Lung (tissue), 17 donors: ENCODE measurements at places on chromosomes 5 and 9. TPM values are rescaled to one million over a fixed set of nuclear protein-coding genes. Genes with fewer than 3 reads are reported as not detected.

GRCh38 chr5:39648085-39648847, 223.5 kb upstream of the DAB2 start:
- H3K4me1 ChIP-seq, result no peaks in the 10 kb centered on the region
- no peak overlapping the region for H3K27ac ChIP-seq
- DNase-seq, result peak; percentile 1
- H3K4me3 ChIP-seq, result no peak overlapping the region
- H3K27me3 ChIP-seq, result no peaks in the 10 kb centered on the region
- H3K36me3 ChIP-seq, result no peaks in the 10 kb centered on the region

- H3K27ac ChIP-seq, result no peak overlapping the region
- H3K36me3 ChIP-seq, result no peaks in the 10 kb centered on the region
- no peak for DNase-seq
- no peak overlapping the region for H3K4me3 ChIP-seq
- H3K4me1 ChIP-seq, result no peaks in the 10 kb centered on the region
- no peaks in the 10 kb centered on the region for H3K27me3 ChIP-seq
Measured at GRCh38 chr5:139946006-139946405, 97.1 kb downstream of the NRG2 start.

- H3K27me3 ChIP-seq, result peaks cover 8% of the 10 kb centered on the region
- H3K4me1 ChIP-seq, result no peaks in the 10 kb centered on the region
- no peak overlapping the region for H3K27ac ChIP-seq
- no peaks in the 10 kb centered on the region for H3K36me3 ChIP-seq
Measured at GRCh38 chr5:115962565-115963402, 509 bp downstream of the LVRN start.

DNA sequence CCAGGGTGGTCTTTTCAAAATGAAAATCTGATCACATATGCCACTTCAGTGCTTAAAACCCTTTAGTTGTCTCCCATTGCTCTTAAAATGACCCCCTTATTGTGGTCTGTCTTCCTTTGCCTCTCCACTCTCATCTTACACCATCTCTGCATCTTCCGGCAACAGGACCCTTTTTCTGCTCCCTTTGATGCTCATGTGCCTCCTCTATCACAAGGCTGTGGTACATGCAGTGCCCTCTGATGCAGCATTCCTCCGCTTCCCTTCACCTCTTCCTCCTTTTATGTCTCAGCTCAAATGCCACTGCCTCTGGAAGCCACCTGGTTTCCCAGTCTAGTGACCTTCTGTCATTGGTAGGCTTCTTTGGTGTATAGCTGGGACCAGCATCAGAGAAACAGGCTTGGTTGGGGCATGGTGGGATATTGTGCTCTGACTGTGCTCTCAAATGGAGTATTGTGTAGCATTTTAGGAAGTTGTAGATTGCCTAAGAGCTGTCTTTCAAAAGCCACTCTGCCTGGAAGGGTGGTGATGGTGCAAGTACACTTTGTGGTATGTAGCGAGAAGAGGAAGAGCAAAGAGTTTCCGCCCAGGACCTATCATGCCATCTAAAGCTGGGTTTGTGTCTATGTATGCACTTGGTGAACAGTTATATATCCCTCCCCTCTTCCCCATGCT, 28.1 kb downstream of the ARHGAP26 start:
- no peak for DNase-seq
- no peaks in the 10 kb centered on the region for H3K27me3 ChIP-seq
- H3K4me3 ChIP-seq, result no peak overlapping the region
- peaks cover 53% of the 10 kb centered on the region for H3K4me1 ChIP-seq

- H3K27ac ChIP-seq, result no peak overlapping the region
- H3K4me3 ChIP-seq, result no peak overlapping the region
- DNase-seq, result peak; percentile 13
- H3K27me3 ChIP-seq, result no peaks in the 10 kb centered on the region
Measured at GRCh38 chr9:105243015-105243686, 1.3 kb upstream of the SLC44A1 start.

The SNAPC4 gene
- total RNA-seq, result 12.3 TPM

The BTNL9 gene
- total RNA-seq, result 23.5 TPM

GRCh38 chr5:57436586-57436985, 46.0 kb downstream of the ACTBL2 start:
- H3K27me3 ChIP-seq, result no peaks in the 10 kb centered on the region
- no peak overlapping the region for H3K27ac ChIP-seq
- no peak overlapping the region for H3K4me3 ChIP-seq
- no peaks in the 10 kb centered on the region for H3K36me3 ChIP-seq
- no peak for DNase-seq

The IFNE gene
- not detected for total RNA-seq

- no peak overlapping the region for H3K4me3 ChIP-seq
- no peak for DNase-seq
- H3K4me1 ChIP-seq, result peaks cover 40% of the 10 kb centered on the region
- no peaks in the 10 kb centered on the region for H3K36me3 ChIP-seq
- no peaks in the 10 kb centered on the region for H3K27me3 ChIP-seq
Measured at GRCh38 chr5:59830536-59831200, 62.9 kb downstream of the PDE4D start.

- no peaks in the 10 kb centered on the region for H3K4me1 ChIP-seq
- H3K27ac ChIP-seq, result peak overlapping the region; percentile 74
- DNase-seq, result peak; percentile 12
Measured at GRCh38 chr5:179914032-179914755, 6.5 kb upstream of the TBC1D9B start.

The ITGA2 gene
- total RNA-seq, result 22.3 TPM

DNA sequence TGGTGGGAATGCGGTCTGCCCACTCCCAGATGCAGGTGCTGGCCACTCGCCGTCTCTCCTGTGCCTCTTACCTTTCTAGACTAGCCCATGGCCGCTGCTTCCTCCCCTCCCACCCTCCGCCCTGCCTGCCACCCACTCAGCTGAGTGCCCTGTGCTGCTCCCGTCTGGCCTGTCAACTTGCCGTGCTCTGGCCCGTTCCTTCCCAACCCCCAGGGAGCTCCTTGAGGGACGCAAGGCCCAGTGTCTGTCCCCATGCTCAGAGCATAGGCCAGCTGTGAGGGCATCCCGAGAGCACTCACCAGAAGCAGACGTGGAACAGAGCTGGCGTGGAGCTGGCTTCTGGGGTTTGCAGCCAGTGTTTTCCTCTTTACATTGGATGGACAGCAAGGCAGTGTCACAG, 20.2 kb downstream of the HNRNPH1 start:
- peaks cover 32% of the 10 kb centered on the region for H3K36me3 ChIP-seq
- peak overlapping the region; percentile 11 for H3K27ac ChIP-seq
- no peak for DNase-seq
- H3K27me3 ChIP-seq, result no peaks in the 10 kb centered on the region
- no peak overlapping the region for H3K4me3 ChIP-seq

GRCh38 chr5:10511741-10512640, 51.9 kb upstream of the ANKRD33B start:
- H3K36me3 ChIP-seq, result no peaks in the 10 kb centered on the region
- no peaks in the 10 kb centered on the region for H3K27me3 ChIP-seq
- H3K4me1 ChIP-seq, result peaks cover 4% of the 10 kb centered on the region
